T-helper 17 cell (primary cell): ENCODE measurements at places on chromosomes 4 and X.

DNA sequence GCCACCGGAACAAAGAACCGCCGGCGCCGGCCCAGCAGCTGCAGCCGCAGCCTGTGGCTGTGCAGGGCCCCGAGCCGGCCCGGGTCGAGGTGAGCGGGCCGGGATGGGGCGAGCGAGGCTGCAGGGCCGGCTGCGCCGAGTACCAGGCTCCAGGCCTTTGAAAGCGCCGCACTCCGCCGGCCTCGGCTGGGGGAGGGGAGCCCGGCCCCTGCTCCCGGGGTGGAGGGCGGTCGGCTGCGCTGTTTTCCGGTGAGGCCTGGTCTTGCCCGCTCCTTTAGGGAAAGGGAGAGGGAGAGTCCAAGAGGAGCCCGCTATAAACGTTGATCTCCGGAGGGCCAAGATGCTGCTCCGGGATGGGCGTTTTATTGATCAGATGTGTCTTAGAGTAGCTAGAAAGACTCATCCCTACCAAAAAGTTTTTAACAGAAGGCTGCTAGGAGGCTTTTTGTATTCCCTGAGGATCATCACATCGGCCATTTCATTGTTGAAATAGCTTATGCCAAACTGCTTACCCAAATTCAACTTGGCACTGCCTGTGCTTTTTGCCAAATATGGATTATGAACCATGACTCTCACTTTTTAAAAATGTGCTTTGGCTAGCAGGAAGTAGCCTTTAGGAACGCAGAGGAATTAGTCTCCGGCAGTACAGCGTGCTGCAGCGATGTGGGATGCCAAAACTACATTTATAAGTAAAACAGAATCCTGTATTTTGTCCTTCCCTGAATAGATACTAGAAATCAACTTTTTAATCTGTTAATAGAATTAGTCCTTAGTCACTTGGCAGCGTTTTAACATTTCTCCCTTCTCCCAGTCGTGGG lies 760 bp downstream of the TMEM165 start:
- no peak for DNase-seq

DNA sequence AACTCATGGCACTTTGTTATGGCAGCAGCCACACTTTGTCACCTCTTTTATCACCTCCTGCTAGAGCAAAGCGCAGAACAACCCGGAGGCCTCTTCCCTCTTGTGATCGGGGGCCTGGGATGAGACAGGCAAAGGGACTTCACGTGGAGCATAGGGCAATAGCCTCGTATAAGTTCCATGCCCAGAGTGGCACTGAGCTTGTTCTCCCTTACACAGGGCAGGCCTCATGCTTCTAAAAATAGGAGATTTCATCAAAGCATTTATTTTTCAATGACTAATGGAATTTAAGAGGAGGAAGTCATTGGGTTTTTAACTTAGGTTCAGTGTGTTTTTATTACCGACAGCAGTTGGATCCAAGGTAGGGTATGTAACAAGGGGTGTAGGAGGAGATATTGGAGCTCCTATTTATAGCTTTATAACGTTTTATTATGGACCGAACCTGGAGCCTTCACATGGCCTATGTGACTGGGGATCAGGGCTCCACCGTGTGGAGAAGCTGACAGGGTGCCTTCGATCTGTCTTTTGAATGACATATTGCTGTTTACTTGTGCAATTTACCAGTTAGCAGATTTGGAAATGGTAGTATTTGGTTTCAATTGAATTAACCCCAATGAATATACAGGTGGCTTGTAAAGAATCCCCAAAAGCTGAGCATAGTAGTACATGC lies 93.8 kb downstream of the SLC2A9 start:
- DNase-seq: no peak

DNA sequence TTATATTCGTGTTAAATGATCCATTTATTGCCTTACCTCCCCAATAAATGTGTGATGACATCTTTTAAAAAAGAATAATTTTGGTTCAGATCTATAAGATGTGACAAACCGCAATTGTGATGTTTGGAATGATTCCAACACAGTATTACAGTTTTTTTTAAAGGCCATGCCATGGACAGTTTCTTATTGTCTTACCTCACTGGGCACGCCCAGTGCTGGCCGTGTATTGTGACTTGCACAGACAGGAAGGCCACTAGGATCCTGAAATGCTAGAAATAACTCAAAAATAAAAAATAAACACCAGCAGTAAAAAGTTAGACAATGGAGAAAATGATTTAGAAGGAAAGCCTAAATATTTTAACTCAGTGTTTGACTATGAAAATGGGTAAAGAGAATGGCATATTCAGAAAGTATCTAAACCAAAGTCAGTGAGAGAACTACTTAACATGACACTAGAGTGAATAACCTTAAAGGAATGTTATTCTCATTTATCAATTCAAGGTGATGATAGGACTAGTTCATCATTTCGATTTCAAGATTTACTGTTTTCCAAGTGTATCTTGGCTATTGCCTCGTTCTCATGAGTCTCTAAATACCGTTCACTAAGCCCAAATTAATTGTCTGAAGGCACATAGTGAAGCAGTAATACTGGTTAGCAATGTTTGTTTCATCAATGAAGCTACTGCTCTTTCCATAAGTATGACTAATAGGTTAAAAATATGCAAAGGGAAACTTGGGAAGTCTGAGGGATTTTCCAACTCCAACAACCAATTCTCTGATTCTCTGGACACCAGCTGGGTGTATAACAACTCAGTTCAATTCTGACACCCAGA lies 46.1 kb upstream of the VEGFC start:
- DNase-seq: no peak

DNA sequence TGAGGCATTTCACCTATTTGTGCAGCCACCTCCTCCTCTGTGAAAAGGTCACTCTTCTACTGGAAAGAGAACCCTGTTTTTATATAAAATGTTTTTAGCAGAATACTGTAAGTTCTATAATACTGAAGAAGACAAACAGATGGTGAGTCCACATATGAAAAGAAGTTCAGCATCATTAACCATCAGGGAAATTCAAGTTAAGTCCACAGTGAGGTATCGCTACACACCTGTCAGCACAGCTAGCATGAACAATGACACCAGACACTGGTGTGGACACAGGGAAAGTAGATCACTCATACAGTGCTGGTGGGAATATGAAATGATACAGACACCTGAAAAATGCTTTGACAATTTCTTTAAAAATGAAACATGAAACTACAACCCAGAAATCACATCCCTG lies 133.0 kb downstream of the MAD2L1 start:
- no peak for DNase-seq

GRCh38 chr4:88341227-88342192 lies 37.1 kb upstream of the HERC6 start:
- DNase-seq: no peak

DNA sequence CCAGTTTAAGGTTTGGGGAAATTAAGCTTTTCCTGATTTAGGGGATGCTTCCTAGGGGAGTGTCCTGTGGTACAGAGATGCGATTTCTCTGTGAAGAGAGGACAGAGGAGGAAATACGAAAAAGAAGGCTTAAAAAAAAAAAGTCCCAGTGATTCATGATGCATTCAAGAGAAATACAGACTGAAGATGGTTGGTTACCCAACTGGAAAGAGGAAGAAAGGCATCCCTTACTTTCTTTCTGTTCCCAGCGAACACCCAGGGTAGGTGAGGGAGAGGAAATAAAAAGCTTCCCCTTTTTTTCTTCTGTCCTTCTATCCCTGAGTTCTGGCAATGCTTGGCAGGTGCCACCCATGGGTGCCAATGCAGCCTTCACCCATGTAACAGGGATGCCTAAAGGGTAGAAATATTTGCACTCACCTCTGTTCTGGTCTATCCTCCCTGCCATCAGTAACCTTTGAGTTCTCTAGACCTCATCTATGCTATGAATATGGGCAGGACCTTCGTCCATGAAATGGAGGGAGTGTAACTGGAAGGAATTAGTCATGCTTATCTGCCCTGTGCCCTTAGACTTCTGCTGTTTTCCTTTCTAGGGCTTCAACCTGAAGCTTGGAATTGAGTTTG lies 230.1 kb upstream of the GALNTL6 start:
- no peak for DNase-seq

DNA sequence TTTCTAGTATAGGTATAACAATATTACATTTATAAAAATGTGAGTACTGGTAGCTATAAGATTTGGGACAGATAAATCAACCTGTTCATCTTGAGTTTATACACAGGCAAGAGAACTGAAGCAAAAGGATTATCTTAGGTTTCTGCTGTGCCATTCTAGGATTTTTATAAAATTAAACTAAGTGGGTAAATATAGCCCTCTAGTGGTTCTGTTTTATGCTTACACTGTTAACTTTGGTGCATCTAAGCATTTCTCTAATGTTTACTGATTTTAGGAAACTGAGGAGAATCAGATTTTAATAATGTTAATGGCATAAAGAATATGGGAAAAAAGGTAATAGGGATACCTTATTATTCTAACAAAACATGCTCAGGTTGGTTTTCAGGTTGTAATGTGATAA lies 1.1 kb upstream of the RRH start:
- no peak for DNase-seq

- no peak for DNase-seq
Observed at GRCh38 chrX:64204701-64205440, 637 bp downstream of the AMER1 start.

DNA sequence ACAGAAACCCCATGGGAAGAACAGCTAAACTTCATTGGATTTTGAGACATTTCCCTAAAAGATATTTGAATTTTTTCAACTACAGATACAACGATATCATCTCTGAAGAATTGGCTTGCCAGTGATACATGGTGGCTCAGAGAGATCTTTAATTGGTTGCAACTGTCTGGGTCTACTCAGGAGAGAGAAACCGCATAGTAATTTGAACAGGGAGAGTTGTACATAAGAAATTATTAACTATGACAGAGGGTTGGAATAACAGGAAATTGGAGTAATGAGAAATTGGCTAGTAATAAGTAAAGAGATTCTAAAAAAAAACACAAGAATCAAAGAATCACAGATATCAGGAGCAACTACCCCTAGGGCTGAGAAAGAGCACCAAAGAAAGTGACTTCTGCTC lies 118.4 kb downstream of the KLHL13 start:
- no peak for DNase-seq

DNA sequence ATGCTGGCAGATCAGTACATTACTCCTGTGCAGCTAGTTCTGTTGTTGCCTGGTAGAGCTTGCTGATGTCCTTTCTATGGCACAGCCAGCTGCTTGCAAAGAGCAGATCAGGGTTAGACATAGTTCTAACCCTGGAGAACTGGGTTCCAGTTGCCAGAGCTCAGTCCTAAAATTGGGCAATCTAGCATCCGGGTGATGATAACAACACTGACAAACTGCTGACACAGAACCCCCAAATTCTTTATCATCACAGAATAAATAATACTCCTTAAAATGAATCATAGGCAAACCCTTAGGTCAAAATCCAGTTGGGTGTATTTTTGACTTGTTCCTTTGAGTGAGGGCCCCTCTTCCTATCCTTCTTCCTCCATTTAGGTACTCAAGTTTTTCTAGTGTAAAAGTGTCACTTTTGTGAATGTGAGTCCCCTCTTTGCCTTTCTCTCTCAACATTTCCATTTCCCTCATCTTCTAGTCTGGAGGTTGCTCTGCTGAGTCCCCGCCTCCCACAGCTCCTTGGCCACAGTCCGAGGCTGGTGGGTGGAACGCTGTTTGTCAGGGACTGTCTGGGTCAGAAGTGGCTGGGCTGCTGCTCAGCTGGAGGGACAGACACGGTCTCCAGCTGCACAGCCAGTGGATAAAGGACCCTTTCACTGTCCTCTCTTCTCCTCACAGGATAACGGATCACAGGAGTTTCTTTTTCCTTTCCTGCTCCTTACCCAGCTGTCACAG lies 93.6 kb upstream of the RASGEF1B start:
- no peak for DNase-seq

GRCh38 chr4:110475881-110476818 lies at the start of gene ENPEP:
Gene ENPEP, plus strand, starts transcription at chr4:110476155. Its CDS starts 260 bp downstream, at chr4:110476415.
- no peak for DNase-seq

DNA sequence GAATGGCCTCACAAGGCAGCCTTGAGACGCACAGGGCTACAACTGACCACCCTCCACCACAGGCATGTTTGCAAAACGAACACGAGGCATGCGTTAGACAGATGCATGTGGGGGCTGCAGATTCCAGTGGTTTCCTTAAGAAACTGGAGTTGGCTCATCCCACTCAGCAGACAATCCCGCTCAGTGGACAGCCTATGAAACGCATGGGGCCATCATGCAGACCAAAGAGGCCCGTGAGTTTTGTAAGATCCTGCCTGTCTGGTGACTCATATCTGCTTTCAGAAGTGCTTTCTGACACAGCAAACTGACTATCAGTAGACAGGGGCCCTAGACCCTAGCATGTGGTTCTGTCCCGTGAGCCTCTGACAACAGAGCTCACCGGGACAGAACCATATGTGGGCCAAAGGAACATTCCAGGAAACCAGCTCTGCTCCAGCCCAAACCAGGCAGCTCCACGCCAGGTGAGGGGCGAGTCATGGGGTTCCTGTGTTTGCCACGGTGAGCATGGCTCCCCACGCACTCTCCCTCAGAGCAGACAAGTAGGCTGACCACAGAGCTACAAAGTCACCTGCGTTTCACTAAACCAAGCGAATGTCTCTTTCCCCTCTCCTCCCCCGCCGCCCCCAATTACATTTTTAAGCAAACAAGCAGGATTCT lies 74.4 kb downstream of the MTMR1 start:
- DNase-seq: no peak

- DNase-seq: no peak
Observed at GRCh38 chr4:145619639-145619996, 433 bp downstream of the MMAA start.

GRCh38 chrX:105018865-105019264 lies 201.6 kb downstream of the TEX13A start:
- DNase-seq: no peak

DNA sequence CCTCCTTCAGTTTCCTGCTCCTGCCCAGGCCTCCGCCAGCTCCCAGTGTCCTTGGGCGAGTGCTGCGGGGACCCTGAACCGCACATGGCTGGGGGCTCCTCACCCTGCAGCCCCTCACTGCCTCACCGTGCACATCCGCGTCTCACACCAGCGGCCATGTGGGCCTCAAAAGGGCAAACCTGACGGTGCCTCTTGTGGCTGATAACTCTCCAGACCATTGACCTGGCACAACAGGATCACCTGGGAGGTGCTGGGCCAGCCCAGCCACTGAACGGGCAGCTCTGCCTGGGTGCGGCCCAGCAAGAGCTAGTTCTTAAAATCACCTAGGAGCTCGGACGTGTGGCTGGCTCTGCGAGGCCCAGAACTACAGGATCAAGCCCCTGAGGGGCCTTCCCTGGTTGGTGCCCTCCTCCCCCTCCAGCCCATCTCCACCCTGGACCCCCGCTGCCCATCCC lies 4.1 kb upstream of the S100P start:
- no peak for DNase-seq

DNA sequence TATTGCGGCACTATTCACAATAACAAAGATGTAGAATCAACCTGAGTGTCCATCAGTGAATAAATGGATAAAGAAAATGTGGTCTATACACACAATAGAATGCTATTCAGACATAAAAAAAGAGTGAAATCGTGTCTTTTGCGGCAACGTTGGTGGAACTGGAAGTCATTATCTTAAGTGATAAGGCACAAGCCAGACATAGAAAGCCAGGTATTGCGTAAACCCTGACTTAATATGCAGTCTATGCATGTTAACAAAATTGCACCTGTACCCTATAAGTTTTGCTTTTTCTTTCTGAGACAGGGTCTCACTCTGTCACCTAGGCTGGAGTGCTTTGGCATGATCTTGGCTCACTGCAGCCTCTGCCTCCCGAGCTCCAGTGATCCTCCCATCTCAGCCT lies 28.6 kb downstream of the KIAA0232 start:
- DNase-seq: no peak

- DNase-seq: no peak
Observed at GRCh38 chr4:152509595-152510225, 26.2 kb downstream of the FBXW7 start.

GRCh38 chr4:6938237-6938636 lies 28.6 kb downstream of the TBC1D14 start:
- no peak for DNase-seq
